NCI-H146 (cell line): ENCODE measurements at places on chromosomes 7 and 10.
A peak's percentile ranks its signal among the peaks of the same experiment; 100 is the strongest.

DNA sequence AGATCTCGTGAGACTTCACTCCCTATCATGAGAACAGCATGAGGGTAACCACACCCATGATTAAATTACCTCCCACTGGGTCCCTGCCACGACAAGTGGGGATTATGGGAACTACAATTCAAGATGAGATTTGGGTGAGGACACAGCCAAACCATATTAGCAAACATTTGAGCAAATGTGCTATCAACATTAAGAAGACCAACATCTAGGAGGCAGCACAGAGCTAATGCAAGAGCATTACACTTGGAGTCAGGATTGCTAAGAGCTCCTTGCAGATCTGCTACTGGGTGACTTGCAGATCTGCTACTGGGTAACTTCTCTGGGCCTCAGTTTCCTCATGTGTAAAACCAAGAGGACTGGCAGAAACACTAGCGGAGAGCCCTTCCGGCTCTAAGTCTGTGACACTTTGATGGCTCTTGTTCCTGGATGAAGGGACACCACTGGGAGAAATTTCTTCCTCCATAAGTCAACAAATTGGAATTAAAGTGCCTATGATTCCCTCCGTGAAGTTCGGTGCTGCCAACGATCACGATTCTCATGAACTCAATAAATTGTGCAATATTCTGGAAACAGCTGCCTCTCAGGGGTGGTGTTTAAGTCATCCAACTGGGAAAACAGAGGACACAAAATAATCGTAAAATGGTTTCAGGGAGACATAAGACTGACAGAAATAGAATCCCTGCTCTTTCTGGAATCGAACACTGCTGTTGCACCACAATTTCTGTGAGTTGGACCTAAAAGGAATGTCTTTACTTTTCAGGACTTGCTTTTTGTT lies 115.8 kb upstream of the ITGB1 start:
- DNase-seq = no peak

DNA sequence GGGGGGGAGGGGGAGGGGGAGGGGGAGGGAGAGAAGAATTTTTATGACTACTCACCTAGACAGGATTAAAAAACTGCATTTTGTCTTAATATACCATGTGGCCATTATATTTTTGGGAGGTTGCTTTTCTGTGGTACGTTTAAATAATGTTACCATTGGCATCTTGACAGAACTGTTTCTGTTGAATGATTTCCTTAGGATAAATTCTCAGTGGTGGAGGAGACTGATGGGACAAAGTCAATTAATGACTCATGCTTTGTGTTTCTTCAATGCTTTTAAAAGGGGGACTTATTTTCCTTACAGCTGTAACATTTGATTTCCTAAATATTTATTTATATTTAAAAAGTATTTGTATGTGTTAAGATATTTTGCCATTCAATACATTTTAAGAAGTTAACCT lies 13.7 kb downstream of the AGR2 start:
- DNase-seq = no peak

GRCh38 chr10:103720964-103721335 lies 134.4 kb downstream of the SH3PXD2A start:
- DNase-seq = no peak

GRCh38 chr7:17903337-17903736 lies 37.0 kb downstream of the SNX13 start:
- no peak for DNase-seq

DNA sequence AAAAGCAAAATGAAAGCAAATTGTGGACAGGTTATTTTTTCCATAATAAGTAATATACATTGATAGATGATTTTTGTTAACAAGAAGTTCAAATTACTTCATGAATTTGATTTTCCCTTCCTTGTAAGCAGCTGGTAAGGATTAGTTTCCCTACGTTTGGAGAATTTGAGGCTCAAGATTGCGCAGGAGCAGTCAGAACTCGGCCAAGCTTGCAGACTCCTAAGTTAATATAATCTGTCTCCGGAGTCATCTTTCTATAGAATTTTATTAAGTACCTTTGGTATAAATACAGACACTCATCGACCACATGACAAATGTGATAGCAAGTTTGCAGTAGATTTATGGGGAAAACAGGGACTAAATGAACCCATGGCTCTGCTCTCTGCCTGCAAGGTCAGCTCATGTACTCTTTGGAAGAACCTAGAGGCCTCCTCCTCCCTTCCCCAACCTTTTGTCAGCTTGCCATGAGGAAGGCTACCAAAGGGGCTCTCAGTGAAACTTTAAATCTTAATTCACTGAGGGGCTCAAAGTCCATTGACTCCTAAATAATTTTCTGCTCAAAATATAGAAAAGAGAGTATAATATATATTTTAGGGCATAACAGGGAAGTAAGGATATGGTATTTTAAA lies 89.2 kb upstream of the CTTNBP2 start:
- no peak for DNase-seq

GRCh38 chr10:3766046-3766756 lies 18.8 kb downstream of the KLF6 start:
- DNase-seq = no peak

DNA sequence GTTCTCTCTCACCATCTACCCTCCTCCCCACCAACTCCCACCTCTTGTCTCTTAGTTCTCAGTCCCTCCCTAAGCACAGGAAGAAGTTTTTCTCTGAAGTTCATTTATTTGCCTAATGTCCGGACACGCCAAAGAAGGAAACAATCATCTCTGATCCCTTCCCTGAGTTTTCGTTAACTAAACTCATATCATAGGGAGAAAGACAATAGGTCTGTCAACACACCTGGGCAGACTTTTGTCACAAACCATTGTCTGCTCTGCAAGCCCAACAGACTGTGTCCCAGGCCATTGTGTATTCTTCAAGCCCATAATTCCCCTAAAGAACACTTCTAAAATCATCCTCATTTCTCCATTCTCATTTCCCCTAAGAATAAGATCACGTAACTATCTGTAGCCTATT lies 691.0 kb upstream of the MBL2 start:
- DNase-seq = peak; percentile 82

- DNase-seq = no peak
Measured at GRCh38 chr10:131249955-131250344, 61.6 kb downstream of the TCERG1L start.

- no peak for DNase-seq
Measured at GRCh38 chr10:24926557-24926956, 25.8 kb downstream of the PRTFDC1 start.

- DNase-seq = peak; percentile 3
Measured at GRCh38 chr10:129030996-129031843, 435.8 kb upstream of the MGMT start.

- DNase-seq = peak; percentile 41
Measured at GRCh38 chr7:69399401-69399800, 198.9 kb upstream of the AUTS2 start.

- no peak for DNase-seq
Measured at GRCh38 chr7:97818066-97818663, 54.0 kb downstream of the ASNS start.

GRCh38 chr7:18555968-18556367 lies 60.4 kb downstream of the HDAC9 start:
- no peak for DNase-seq

GRCh38 chr10:127524908-127525665 lies 24.0 kb upstream of the NPS start:
- no peak for DNase-seq

DNA sequence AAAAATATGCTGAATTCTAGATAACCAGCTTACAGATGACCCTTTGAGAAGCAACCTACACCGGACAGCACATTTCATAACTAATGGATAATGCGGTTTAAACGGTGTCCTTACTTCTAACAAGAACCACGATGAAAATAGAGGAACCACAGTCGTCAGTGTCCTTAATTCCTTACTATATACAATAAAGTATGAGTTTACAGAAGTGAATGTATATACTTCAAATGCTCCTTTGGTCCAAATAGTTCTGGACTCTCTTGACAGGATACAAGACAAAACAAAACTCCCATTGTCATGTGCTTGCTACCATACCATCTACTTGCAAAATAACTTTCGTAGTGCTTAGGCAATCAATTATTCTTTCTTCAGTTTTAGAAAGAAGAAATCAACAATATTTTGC lies 2.4 kb downstream of the NAMPT start:
- DNase-seq = no peak

GRCh38 chr7:30851651-30852307 lies 59.9 kb upstream of the AQP1 start:
- no peak for DNase-seq

GRCh38 chr7:50473531-50473930 lies 23.4 kb upstream of the FIGNL1 start:
- no peak for DNase-seq

DNA sequence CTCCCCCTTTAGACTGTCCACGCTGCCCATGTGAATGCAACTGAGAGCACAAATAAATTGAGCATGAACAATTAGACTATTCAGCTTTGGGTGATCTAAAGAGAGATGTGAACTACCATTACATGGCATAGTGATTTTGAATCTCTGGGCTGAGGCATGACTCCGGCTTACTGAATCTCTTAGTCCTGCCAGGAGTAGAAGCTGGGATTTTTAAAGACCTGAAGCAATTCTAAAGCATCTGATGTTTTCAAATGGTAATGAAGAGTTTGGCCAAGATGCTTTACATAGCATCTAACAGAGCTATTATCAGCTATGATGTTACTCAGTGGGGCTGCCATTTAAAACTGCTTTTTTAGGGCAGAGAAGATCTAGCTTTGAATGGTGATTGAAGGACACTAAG lies 1059.1 kb downstream of the SORCS3 start:
- no peak for DNase-seq

- DNase-seq = no peak
Measured at GRCh38 chr7:99000904-99001465, 122.7 kb downstream of the TRRAP start.
